A549 (cell line): ENCODE measurements at places on chromosomes 3 and 15. TPM values are rescaled to one million over a fixed set of nuclear protein-coding genes. Genes with fewer than 3 reads are reported as not detected.

The FANCI gene
- polyA plus RNA-seq: 96.1 to 101 TPM (median 96.6 TPM) in 3 replicates

The IL16 gene
- 0.05 to 0.09 TPM in 2 of 3 replicates, not detected in the other for polyA plus RNA-seq

The GABRR3 gene
- not detected in 3 replicates for polyA plus RNA-seq

The SAMMSON gene
- polyA plus RNA-seq: not detected in 3 replicates

The CNTN4 gene
- polyA plus RNA-seq: not detected in 3 replicates

The GPR15 gene
- not detected in 3 replicates for polyA plus RNA-seq

The APOD gene
- polyA plus RNA-seq: 0.15 to 0.36 TPM (median 0.28 TPM) in 3 replicates

The CYP11A1 gene
- polyA plus RNA-seq: 0.06 TPM in 1 of 3 replicates, not detected in the others

The COL6A5 gene
- polyA plus RNA-seq: not detected in 3 replicates

The P3H2 gene
- polyA plus RNA-seq: 48.5 to 56.6 TPM (median 55.1 TPM) in 3 replicates

The GATA2 gene
- polyA plus RNA-seq: 3.9 to 4.9 TPM (median 4.5 TPM) in 3 replicates

The CDHR4 gene
- 0.52 to 1.1 TPM (median 0.66 TPM) in 3 replicates for polyA plus RNA-seq

The CHRM5 gene
- polyA plus RNA-seq: not detected in 3 replicates

The CYP1A1 gene
- polyA plus RNA-seq: 0.46 to 0.62 TPM (median 0.50 TPM) in 3 replicates

The SRGAP3 gene
- 1.2 to 1.6 TPM (median 1.4 TPM) in 3 replicates for polyA plus RNA-seq

The PFN2 gene
- 201 to 231 TPM (median 222 TPM) in 3 replicates for polyA plus RNA-seq

The STAB1 gene
- polyA plus RNA-seq: 0.04 to 0.07 TPM in 2 of 3 replicates, not detected in the other

The CAMP gene
- not detected in 3 replicates for polyA plus RNA-seq

The CSPG5 gene
- 0.93 to 1.1 TPM (median 1.1 TPM) in 3 replicates for polyA plus RNA-seq

The SENP7 gene
- polyA plus RNA-seq: 2.9 to 3.1 TPM (median 3.0 TPM) in 3 replicates

The CMSS1 gene
- polyA plus RNA-seq: 61.1 to 66.6 TPM (median 64.7 TPM) in 3 replicates

The SH2D7 gene
- polyA plus RNA-seq: not detected in 3 replicates

The RETNLB gene
- not detected in 3 replicates for polyA plus RNA-seq

The AADACL2 gene
- polyA plus RNA-seq: not detected in 3 replicates

The NPAP1 gene
- polyA plus RNA-seq: not detected in 3 replicates

The NOX5 gene
- polyA plus RNA-seq: 0.17 to 0.25 TPM (median 0.19 TPM) in 3 replicates

The C3orf85 gene
- polyA plus RNA-seq: not detected in 3 replicates

The LARP6 gene
- 47.3 to 64.3 TPM (median 57.2 TPM) in 3 replicates for polyA plus RNA-seq

The P2RY14 gene
- not detected in 3 replicates for polyA plus RNA-seq

The TRIM59 gene
- 12.1 to 13.6 TPM (median 12.6 TPM) in 3 replicates for polyA plus RNA-seq

The EFHB gene
- polyA plus RNA-seq: 2.1 to 2.8 TPM (median 2.7 TPM) in 3 replicates

The SLC28A2 gene
- not detected in 3 replicates for polyA plus RNA-seq

The ZBTB47 gene
- polyA plus RNA-seq: 5.2 to 7.1 TPM (median 6.8 TPM) in 3 replicates

The CYP8B1 gene
- not detected in 3 replicates for polyA plus RNA-seq

The ZNF620 gene
- 2.1 to 2.5 TPM (median 2.4 TPM) in 3 replicates for polyA plus RNA-seq

The FOXL2 gene
- polyA plus RNA-seq: 2.7 to 3.6 TPM (median 3.1 TPM) in 3 replicates

The C3orf70 gene
- not detected in 3 replicates for polyA plus RNA-seq

The CD276 gene
- polyA plus RNA-seq: 23.6 to 31.0 TPM (median 30.3 TPM) in 3 replicates

The BSN gene
- 0.03 to 0.08 TPM (median 0.08 TPM) in 3 replicates for polyA plus RNA-seq

The GRAMD2A gene
- polyA plus RNA-seq: not detected in 3 replicates

The UBAP1L gene
- 0.87 to 0.96 TPM (median 0.96 TPM) in 3 replicates for polyA plus RNA-seq

The ZNF609 gene
- polyA plus RNA-seq: 18.3 to 19.6 TPM (median 18.5 TPM) in 3 replicates

The WNT5A gene
- 0.55 to 1.3 TPM (median 1.1 TPM) in 3 replicates for polyA plus RNA-seq

The DLL4 gene
- polyA plus RNA-seq: 0.09 to 0.28 TPM (median 0.13 TPM) in 3 replicates

The CFAP91 gene
- 0.41 to 0.52 TPM (median 0.45 TPM) in 3 replicates for polyA plus RNA-seq

The PLAAT1 gene
- 0.09 TPM in 1 of 3 replicates, not detected in the others for polyA plus RNA-seq

The PLA2G4D gene
- not detected in 3 replicates for polyA plus RNA-seq

The ST8SIA2 gene
- polyA plus RNA-seq: 0.41 to 1.0 TPM (median 0.62 TPM) in 3 replicates

The OR5K2 gene
- not detected in 3 replicates for polyA plus RNA-seq

The LMCD1 gene
- 64.3 to 73.2 TPM (median 67.7 TPM) in 3 replicates for polyA plus RNA-seq

The RASL12 gene
- polyA plus RNA-seq: 0.12 to 0.34 TPM (median 0.18 TPM) in 3 replicates

The DUOXA2 gene
- polyA plus RNA-seq: not detected in 3 replicates

The NR1D2 gene
- 7.2 to 8.1 TPM (median 7.4 TPM) in 3 replicates for polyA plus RNA-seq

The ADAMTS7 gene
- 2.7 to 3.2 TPM (median 2.9 TPM) in 3 replicates for polyA plus RNA-seq

The SPINK8 gene
- not detected in 3 replicates for polyA plus RNA-seq

The SERPINI2 gene
- not detected in 3 replicates for polyA plus RNA-seq

The PRICKLE2 gene
- polyA plus RNA-seq: 4.9 to 6.2 TPM (median 5.3 TPM) in 3 replicates
